ENCODE measurements at places on chromosomes 1 and 21. TPM values are rescaled to one million over a fixed set of nuclear protein-coding genes. Genes with fewer than 3 reads are reported as not detected.

Gene CFH
- not detected for polyA plus RNA-seq

Gene AKR7A3
- not detected for polyA plus RNA-seq

Gene DIO1
- polyA plus RNA-seq: not detected

Gene S100A7
- not detected for polyA plus RNA-seq

Gene GALNT2
- 18.6 TPM for polyA plus RNA-seq

Gene LORICRIN
- polyA plus RNA-seq: not detected

Gene RAB7B
- not detected for polyA plus RNA-seq

Gene SAMD13
- polyA plus RNA-seq: 0.55 TPM

Gene DNASE2B
- not detected for polyA plus RNA-seq

Gene ZNF683
- polyA plus RNA-seq: not detected

Gene RTCA
- polyA plus RNA-seq: 11.1 TPM

Gene MYBPHL
- not detected for polyA plus RNA-seq

Gene ASAP3
- polyA plus RNA-seq: 0.62 TPM

Gene GBP1
- polyA plus RNA-seq: 8.2 TPM
